Activated CD4-positive, alpha-beta T cell treated with anti-CD3 and anti-CD28 coated beads, Interleukin-2, amount 10 ng/mL, durations not matched to agents 7 days and 5 days (primary cell): ENCODE measurements at places on chromosomes 3 and 15. TPM values are rescaled to one million over a fixed set of nuclear protein-coding genes. Genes with fewer than 3 reads are reported as not detected.

CACNA1D gene
- total RNA-seq = 0.15 TPM

PCOLCE2 gene
- total RNA-seq = not detected

DNA sequence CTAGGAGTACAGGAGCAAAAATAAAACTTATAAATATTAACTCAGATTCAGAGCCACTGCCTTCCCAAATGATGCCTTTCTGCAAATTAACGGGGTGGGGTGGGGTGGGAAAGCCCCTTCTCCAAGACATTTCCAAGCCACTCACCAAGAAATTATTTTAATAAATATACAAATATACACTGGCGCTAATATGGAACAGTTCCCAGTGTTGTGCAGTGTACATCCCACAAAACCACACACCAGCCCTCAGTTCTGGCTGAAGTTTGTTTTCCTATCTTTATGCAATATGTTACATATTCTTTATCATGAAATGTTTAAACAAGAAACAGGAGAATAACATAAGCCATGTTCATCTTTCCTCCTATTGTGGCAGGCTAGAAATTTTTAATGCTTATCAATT is 53.0 kb upstream of the GYG1 start:
- H3K36me3 ChIP-seq = no peaks in the 10 kb centered on the region
- DNase-seq = no peak
- H3K27ac ChIP-seq = no peak overlapping the region
- H3K27me3 ChIP-seq = peaks cover 23% of the 10 kb centered on the region

DNA sequence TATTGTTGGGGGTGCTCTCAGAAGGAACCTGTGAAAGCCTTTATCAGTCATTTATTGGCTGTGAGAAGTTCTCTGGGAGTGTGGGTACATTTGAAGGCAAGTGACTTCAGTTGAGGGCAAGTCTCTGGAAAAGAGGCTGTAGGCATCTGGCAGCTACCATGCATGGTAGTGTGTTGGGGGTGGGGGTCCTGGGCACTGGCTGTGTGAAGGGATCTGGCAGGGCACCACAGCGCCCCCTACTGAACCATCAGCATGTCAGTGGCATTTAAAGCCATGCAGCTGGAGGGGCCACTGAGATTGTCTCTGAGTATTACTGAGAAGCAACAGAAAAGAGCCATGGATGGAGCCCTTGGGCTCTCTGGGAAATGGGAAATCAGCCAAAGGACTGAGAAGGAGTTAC is 30.6 kb downstream of the CRTAP start:
- H3K27me3 ChIP-seq = no peaks in the 10 kb centered on the region
- peak; percentile 14 for DNase-seq
- no peaks in the 10 kb centered on the region for H3K4me1 ChIP-seq
- no peak overlapping the region for H3K4me3 ChIP-seq
- no peaks in the 10 kb centered on the region for H3K36me3 ChIP-seq
- peak overlapping the region; percentile 43 for H3K27ac ChIP-seq

DNA sequence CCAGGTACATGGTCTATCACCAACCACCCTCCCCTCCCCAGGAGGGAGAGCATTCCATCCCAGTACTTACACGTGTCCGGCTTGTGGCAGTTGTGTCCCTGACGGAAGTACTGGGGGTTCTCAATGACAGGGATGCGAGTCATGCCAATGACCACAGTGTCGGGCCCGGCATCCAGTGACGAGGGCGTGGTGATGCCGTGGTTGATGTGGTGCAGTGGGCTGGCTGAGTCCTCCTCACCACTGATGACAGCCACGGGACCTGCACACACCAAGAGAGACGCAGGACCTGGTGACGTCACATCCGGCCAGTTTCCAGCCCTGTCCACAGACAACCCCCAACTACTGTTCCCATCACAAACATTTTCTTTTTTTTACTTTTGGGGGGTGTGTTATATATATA is 223.8 kb downstream of the NTRK3 start:
- H3K4me3 ChIP-seq = no peak overlapping the region
- no peaks in the 10 kb centered on the region for H3K36me3 ChIP-seq
- H3K4me1 ChIP-seq = peaks cover 2% of the 10 kb centered on the region
- no peak overlapping the region for H3K27ac ChIP-seq
- H3K27me3 ChIP-seq = peaks cover 23% of the 10 kb centered on the region

DNA sequence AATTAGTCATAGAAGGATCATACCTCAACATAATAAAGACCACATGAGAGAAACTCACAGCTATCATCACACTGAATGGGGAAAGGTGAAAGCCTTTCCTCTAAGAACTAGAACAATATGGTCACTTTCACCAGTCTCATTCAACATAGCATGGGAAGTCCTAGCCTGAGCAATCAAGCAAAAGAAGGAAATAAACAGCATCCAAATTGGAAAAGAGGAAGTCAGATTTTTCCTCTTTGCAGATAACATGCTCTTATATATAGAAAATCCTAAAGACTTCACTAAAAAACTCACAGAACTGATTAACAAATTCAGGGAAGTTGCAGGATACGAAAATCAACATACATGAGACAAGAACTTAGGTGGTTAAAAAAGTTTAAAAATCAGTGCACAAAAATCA is 24.7 kb downstream of the MAP3K13 start:
- DNase-seq = no peak
- no peak overlapping the region for H3K27ac ChIP-seq
- peaks cover 11% of the 10 kb centered on the region for H3K27me3 ChIP-seq

- H3K27me3 ChIP-seq = no peaks in the 10 kb centered on the region
- no peak for DNase-seq
- no peak overlapping the region for H3K4me3 ChIP-seq
- H3K4me1 ChIP-seq = no peaks in the 10 kb centered on the region
Observed at GRCh38 chr15:62533687-62534086, 368.6 kb upstream of the C2CD4B start.
